ENCODE measurements at places on chromosomes 6 and 20. TPM values are rescaled to one million over a fixed set of nuclear protein-coding genes. Genes with fewer than 3 reads are reported as not detected.

The IRF4 gene
- 831 TPM for total RNA-seq

The GLP1R gene
- total RNA-seq, result 0.09 TPM

The B3GAT2 gene
- total RNA-seq, result 0.05 TPM

The OPRL1 gene
- 0.28 TPM for total RNA-seq

The ID4 gene
- total RNA-seq, result not detected

The HRH3 gene
- total RNA-seq, result not detected

The DDX43 gene
- 0.26 TPM for total RNA-seq

The ZSCAN31 gene
- 0.79 TPM for total RNA-seq

The RIN2 gene
- not detected for total RNA-seq

The GPX5 gene
- not detected for total RNA-seq

The NHSL1 gene
- 0.26 TPM for total RNA-seq

The SRPK1 gene
- 163 TPM for total RNA-seq

The DAAM2 gene
- total RNA-seq, result not detected

The GSTA1 gene
- total RNA-seq, result not detected

The ANKRD6 gene
- 2.8 TPM for total RNA-seq

The FAM184A gene
- 9.0 TPM for total RNA-seq

The SPINT4 gene
- total RNA-seq, result not detected

The TAGAP gene
- 183 TPM for total RNA-seq

The C20orf144 gene
- 0.26 TPM for total RNA-seq

The POLR1C gene
- total RNA-seq, result 91.7 TPM

The FABP7 gene
- not detected for total RNA-seq

The TSPO2 gene
- not detected for total RNA-seq

The KHDC1L gene
- total RNA-seq, result not detected

The ATXN1 gene
- 70.0 TPM for total RNA-seq

The MTG2 gene
- 44.4 TPM for total RNA-seq

The THEMIS gene
- 14.3 TPM for total RNA-seq

The SLC35A1 gene
- 9.1 TPM for total RNA-seq

The LGSN gene
- not detected for total RNA-seq

The SLC35D3 gene
- total RNA-seq, result not detected

The PAX1 gene
- total RNA-seq, result not detected
